NCI-H2029 (cell line): ENCODE measurements at places on chromosomes 16 and 17.
A peak's percentile ranks its signal among the peaks of the same experiment; 100 is the strongest.

GRCh38 chr17:21213638-21214014 lies 335 bp downstream of the TMEM11 start:
- DNase-seq, result no peak

GRCh38 chr17:72169823-72170222 lies 49.0 kb downstream of the SOX9 start:
- DNase-seq, result no peak

DNA sequence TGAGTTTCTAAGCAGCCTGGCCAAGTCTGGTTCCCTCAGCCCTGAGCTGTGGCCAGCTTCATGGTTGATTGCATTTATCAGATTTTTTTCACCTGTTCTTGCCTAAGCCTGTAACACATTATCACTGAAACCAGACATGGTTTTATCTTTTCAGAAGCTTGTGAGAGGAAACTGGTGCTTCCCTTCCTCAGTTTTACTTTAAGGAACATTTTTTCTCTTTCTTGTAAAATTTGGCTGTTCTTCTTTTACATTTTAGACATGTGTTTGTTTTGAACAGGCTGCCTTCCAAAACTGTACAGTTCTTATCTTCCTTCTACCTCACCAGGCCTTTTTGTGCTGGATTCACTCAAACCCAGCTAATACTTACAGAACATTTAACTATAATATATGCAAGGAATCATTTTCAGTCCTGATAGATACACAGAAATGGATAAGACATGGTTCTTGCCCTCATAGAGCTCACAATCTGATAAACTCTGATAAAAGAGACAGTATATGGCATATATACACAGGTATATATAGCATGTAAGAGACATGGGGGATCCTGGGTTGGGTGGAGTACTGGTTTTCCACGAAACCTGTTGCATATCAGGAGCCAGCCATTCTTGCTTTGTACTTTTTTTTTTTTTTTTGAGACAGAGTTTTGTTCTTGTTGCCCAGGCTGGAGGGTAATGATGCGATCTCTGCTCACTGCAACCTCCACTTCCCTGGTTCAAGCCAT lies 44.5 kb downstream of the ZNRF1 start:
- DNase-seq, result no peak

GRCh38 chr16:66152823-66153393 lies 213.6 kb upstream of the CDH5 start:
- no peak for DNase-seq

- no peak for DNase-seq
Observed at GRCh38 chr16:14418795-14419225, 211.2 kb downstream of the PARN start.

- peak; percentile 16 for DNase-seq
Observed at GRCh38 chr16:31695667-31696066, 168.0 kb downstream of the AHSP start.

- DNase-seq, result no peak
Observed at GRCh38 chr17:79877041-79877440, 37.8 kb upstream of the CBX4 start.

- no peak for DNase-seq
Observed at GRCh38 chr17:80917716-80918560, 73.7 kb upstream of the CHMP6 start.

GRCh38 chr17:57086069-57086930 lies 1.3 kb downstream of the AKAP1 start:
- peak; percentile 28 for DNase-seq

- peak; percentile 59 for DNase-seq
Observed at GRCh38 chr17:80773243-80773991, 218.2 kb upstream of the CHMP6 start.

- DNase-seq, result no peak
Observed at GRCh38 chr16:14351647-14352046, 278.4 kb downstream of the PARN start.

DNA sequence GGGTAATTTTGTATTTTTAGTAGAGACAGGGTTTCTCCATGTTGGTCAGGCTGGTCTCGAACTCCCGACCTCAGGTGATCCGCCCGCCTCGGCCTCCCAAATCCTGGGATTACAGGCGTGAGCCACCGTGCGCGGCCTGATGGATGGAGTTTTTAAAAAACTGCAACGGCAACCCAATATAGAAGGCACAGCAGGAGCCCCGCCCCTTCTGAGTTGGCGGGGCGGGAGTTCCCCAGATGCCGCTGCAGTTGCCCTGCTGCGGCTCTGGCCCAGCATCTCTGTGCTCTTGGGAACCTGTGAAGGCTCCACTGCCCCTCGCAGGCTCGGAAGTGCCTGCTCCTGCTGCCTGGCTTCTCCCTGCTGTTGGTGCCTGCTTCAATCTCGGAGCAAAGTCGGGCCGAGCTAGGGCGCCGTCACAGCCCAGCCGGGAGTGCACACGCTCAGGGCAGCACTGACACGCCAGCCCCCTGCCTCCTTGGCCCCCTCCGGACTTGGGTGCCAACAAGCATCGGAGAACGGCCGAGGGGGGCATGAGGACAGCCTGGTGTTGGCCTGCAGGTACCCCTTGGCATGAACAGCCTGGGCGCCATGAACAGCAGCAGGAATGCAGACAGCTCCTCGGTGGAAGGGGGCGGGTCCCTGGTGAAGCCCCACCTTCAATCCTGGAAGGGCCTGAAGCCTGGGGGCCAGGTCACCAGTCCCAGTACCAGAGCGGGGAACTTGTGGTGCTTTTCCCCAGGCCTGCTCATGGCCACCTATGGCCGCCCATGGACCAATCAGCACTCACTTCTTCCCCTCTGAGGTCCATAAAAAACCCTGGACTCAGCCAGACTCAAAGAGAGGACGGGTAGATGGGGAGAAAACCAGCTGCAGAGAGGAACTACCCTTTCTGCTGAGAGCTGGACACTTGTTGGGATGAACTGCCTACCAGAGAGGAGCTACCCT lies 2.3 kb upstream of the NT5M start:
- DNase-seq, result no peak

- DNase-seq, result no peak
Observed at GRCh38 chr17:56545106-56545505, 48.4 kb upstream of the NOG start.

DNA sequence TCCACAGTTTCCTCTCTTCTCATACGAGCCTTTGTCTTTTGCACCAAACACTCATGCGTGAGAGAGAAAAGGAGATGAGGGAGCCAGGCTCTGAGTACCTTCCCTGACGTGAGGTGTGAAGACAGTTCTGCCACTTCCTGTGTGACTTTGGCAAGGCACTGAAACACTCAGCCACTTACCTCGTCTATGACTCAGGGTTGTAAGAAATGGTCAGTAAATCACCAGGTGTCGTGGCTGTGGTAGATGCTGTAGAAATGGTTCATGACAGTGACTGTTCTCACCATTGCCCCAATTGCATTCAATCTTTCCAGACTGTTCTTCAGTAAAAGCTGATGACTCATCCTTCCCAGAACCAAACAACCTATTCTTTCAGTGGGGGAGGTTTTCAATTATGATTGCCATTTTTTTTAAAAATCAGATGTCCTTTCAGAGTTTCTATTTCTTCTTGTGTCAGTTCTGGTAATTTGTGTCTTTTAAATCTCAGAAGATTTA lies 49.2 kb upstream of the CBFA2T3 start:
- DNase-seq, result no peak

DNA sequence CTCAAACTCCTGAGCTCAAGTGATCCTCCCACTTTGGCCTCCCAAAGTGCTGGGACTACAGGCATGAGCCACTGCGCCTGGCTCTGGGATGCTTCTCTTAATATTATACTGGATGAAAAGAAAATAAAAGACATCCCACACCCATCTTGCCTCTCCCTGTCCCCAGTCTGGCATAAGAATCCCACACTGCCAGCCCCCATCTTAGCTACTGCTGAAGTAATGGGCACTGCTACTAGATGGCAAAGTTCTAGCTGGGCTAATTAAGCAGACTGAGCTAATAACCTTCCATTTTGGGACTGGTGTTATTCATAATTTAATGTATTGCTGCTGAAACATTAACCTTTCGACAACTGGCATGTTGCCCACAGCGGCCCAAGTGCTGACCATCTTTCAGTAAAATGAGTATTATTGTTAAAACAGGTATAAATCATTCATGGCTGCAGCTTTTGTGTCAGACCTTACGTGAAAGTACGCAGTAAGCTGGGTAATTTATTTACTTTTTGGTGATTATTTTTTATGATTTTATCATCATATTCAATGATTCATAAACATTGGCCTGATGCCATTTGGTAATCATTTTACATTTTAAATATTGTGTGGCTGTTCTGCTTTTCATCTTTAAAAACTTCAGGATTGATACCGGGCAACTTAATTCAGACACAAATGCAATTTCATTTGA lies 47.4 kb upstream of the ZFHX3 start:
- DNase-seq, result no peak

DNA sequence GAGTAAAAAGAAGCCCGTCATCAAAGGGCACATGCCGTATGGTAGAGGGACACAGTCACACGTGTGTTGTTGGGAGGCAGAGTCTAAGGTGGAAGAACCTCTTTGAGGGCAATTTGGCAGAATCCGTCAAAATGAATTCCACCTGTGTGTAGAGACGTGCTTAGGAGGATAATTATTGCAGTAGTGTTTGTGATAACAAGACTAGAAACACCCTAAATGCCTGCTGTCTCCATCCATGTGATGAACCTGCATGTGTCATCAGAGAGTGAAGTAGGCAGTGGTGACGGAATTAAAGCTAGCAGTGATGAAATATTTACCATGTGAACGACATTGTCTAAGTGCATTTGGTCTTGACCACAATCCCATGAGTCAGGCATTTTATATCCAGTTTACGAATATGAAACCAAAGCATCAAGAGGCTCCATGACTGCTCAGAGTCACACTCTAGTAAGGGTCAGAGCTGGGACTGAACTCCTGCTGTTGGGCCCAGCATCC lies 61.3 kb upstream of the ADORA2B start:
- no peak for DNase-seq

GRCh38 chr17:72122010-72122764 lies 1.4 kb downstream of the SOX9 start:
- no peak for DNase-seq

DNA sequence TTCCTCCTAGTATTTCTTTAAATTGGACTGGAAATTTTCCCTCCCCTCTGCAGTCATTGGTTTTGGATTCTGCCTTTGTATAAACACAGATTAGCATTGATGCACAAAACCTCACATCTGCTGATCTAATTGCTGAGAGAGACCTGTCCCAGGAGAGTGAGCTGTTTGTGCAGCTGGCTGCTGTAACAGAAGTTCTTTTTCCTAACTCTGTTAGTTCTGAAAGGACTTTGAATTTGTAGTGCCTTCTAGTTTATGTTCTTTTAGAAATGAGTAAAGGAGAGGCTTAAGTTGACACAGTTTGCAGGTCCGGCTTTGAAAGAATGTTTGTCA lies 45.2 kb upstream of the KPNB1 start:
- no peak for DNase-seq

DNA sequence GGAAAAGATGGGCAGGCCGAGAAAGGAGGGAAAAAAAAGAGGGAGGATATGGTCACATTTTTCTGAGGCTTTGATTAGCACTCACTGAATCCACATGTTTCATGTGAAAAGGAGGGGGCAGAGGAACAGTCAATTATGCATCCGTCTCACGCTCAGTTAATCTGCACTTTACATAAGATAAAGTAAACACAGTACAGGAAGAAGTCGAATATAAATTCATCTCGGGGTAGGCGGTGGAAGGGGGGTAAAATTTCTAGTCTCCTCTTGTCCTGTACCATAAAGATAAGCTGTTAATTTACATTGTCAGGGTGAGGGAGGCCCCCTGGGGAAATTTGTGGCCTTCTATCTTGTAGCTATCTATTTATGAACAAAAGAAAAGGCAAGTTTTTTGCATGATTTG lies 73.1 kb upstream of the CES5A start:
- DNase-seq, result no peak

DNA sequence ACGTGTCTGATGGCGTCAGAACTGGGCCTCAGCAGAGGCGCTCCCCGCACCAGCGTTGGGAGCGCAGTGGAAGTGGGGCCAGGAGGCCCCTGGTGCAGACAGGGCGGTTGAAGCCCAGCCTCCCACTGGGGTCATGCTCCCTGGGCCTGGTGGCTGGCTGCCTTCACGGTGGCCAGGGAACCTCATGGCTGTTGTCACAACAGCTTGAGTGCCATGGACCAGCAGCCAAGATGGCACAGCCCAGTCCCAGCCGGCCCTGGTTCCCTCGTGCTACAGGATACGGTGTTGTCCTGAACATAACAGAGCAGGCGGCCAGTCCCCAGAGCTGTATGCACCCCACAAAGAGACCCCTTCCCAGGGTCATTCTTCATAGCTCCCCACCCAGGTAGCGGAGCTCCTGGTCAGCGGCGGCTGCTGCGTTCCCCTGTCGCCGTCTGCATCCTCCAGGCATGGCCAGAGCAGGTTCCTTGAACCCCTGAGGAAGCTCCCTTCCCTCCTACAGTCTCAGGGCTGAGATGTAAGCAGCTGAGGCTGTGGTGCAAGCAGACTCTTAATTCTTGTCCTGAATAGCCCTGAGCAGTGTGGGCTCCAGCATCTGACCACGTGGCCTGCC lies 29.7 kb downstream of the NME3 start:
- DNase-seq, result no peak

DNA sequence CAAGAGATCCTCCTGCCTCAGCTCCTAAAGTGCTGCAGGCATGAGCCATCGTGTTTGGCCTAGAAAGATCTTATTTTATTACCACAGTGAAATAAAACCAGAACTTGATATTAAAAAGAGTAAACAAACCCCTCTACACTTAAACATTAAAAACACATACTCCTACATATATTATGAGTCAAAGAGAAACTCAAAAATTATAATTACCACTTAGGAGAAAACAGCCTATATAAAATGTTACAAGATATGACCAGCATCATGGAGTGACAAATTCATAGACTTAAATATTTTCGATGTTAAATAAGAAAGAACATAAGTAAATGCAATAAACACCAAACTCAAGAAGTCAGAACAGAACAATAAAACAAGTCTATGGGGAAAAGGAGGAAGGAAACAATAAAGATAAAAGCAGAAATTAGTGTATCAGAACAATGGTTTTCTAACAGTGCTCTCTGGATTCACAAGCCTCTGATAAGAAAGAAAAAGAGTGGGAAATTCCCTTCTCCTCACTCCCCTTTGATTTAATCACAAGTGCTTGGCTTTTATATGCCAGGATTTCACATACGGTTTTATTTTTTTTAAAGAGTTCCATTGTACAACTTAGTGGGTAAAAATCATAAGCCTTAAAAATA lies 23.0 kb downstream of the SKAP1 start:
- no peak for DNase-seq

DNA sequence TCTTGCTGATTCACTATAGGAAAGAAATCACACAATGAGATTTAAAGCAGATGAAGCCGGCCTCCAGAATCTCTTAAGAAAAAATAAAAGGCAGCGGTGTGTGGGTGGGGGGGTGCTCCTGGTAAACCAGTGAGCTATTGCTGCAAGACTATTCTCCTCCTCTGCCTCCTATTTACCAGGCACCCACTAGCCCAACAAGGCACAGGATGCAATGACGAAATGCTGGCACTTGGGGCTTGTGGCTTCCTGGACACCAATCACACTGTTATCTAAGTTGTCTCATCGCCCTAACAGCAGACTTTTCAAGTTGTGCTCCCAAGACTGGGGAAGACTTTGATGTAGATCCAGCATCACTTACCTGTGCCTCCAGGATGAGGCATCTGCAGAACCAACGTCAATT lies 50.2 kb upstream of the NDRG4 start:
- DNase-seq, result no peak
